M059J (cell line): ENCODE measurements at places on chromosomes 12 and 14.

GRCh38 chr14:99260587-99261551 is 11.1 kb downstream of the BCL11B start:
- no peak for DNase-seq

GRCh38 chr12:54277823-54278276 is 2.1 kb downstream of the CBX5 start:
- peak; percentile 67 for DNase-seq

- peak; percentile 24 for DNase-seq
Measured at GRCh38 chr14:37985826-37986470, 221.8 kb upstream of the SSTR1 start.

GRCh38 chr12:110266980-110267620 is 13.9 kb upstream of the ATP2A2 start:
- peak; percentile 89 for DNase-seq

- no peak for DNase-seq
Measured at GRCh38 chr14:96666088-96666487, 131.1 kb upstream of the VRK1 start.

DNA sequence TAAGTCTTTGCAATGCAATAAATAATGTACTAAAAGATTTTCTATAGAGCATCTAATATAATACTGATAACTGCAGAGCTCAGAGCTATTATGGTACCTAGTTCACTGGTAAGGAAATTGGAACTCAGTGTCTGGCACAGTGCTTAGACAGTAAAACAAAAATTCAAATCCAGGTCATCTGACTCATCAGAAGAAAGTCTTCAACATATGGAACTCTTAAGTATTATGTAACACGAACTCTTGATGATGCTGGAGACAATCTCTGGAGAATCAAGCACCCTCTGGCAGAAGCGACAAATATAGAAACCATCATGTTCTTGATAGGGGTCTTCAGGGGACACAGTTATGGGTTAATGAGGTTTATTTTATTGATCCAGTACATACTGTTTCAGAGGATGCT is 37.3 kb upstream of the TRHDE start:
- DNase-seq, result no peak

GRCh38 chr12:120136093-120136770 is 19.7 kb upstream of the RAB35 start:
- peak; percentile 30 for DNase-seq

DNA sequence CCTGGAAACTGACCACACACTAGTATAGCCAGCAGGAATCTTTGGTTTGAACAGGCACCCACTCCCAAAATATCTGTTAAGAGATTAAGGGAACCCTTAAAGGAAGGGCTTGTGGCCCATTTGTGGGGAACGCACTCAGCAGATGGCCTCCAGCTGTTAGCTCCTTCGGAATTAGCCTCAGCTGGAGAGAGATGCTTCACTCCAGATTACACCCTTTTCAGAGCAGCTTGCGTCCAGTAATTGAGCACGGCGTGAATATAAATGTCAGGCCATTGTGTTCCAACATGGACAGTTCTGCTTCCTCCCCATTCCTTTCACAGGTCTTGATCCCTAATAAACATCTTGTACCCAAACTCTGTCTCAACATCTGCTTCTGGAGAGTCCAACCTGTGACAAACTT is 397.8 kb downstream of the SEC23A start:
- DNase-seq, result no peak

GRCh38 chr12:31861360-31861759 is 97.9 kb upstream of the RESF1 start:
- no peak for DNase-seq

- DNase-seq, result no peak
Measured at GRCh38 chr14:93926873-93927799, at the start of gene FAM181A. Gene FAM181A (plus strand): TSS chr14:93927344. CDS start chr14:93928286, 942 bp downstream.

- peak; percentile 44 for DNase-seq
Measured at GRCh38 chr14:24418492-24418873, 11.0 kb downstream of the CBLN3 start.

DNA sequence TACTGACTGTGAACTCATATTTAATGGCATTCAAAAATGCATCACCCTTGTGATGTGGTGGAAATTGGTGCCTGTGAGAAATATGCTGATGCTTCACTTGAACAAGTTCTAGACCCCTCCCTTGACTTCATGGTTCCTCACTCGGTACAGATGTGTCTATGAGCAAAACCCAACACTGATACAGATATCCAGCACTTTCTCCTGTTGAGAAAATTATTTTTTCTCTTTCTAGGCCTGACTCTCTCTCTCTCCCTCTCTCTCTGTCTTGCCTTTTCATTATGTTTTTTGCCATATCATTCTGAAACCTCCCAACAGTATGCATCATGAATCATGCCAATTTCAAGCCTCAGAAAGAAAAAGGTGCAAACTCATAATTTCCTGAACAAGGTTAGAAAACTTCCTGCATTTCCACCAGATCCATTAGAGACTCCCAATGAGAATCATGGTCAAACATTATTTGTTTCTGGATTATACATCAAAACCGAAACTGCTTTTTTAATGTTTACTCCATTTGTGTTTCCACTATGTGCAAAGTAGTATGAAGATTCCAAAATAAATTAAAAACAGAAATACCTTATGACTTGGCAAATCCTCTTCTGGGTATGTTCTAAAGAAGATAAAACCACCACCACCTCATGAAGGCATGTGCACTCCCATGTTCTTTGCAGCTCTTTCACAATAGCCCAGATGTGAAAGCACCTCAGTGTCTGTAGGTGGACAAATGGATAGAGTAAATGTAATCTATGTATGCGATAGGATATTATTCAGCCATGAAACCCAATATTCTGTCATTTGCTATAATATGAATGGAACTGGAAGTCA is 543.6 kb downstream of the TMEM121 start:
- no peak for DNase-seq

- no peak for DNase-seq
Measured at GRCh38 chr12:92557422-92557724, 145.4 kb upstream of the PLEKHG7 start.

GRCh38 chr14:95200404-95200803 is 43.1 kb upstream of the DICER1 start:
- no peak for DNase-seq

DNA sequence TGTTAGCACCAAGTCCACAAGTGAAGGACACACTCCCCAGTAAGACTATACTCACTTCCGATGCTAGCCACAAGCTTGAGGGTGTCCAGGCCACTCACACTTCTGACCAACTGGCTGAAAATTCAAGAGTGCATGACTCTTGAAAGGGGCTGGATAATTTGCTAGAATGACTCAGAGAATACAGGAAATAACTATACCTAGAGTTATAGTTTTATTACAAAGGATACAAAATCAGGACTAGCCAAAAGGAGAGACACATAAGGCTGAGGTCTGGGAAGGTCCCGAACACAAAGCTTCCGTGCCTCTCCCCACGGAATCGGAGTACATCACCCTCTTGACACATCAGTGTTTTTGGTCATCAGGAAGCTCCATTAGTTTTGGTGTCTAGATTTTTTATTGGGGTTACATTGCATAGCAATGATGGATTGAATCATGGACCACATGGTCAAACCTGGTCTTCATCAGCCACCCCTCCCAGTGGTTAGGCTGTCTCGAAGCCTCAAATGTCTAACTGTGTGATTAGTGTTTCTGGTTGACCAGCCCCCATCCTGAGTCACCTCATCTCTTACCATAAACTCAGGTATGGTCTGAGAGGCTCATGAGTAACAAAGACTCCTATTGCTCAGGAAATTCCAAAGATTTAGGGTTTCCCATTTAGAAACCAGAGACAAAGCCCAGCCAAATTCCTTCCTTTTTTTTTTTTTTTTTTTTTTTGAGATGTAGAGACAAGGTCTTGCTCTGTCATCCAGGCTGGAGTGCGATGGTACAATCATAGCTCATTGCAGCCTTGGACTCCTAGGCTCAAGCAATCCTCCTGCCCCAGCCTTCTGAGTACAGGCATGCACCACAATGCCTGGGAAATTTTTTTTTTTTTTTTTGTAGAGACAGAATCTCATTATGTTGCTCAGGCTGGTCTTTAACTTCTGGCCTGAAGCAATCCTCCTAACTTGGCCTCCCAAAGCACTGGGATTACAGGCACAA is 472.0 kb upstream of the TBX3 start:
- DNase-seq, result peak; percentile 100

DNA sequence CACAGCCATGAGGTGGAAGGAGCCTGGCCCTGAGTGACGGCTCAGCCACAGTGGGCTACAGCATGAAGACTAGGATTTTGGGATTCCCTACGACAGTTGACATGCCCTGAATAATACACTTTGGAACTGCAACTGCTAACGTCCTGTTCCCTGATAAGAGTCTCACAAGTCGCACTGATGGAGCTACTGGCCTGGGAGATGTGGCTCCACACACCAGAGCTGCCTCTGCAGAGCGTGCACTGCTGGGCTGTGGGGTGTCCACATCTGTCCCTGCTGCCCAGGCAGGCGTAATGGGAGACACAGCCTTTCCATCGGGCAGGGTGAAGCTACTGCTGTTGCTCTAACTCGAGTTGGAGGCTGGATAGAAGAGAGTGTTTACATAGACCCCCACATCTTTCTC is 42.7 kb upstream of the RASSF3 start:
- DNase-seq, result no peak

DNA sequence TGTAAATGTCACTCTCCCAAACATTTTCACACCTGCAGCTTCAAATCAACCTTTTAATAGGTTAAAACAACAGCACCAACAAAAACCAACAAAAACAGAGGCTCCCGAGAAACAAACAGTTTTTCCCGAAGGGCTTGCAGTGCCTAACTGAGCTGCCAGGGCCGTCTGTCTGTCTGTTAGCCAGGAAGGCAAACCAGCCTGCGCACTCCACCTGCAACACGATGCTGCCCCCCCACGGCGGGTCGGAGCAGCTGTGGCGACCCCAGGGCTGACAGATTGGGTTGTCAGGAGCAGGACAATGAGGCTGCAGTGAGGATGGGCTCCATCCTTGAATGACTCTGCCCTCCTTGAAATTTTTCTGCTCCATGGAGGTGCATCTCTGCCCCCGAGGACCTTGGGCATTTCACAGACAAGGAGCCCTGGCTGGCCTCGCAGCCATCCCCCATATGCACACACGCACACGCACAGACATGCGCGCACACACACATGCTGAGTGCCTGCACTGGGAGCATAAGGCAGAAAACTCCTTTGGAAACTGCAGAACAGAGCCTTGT is 2.6 kb downstream of the RTL1 start:
- DNase-seq, result peak; percentile 26

DNA sequence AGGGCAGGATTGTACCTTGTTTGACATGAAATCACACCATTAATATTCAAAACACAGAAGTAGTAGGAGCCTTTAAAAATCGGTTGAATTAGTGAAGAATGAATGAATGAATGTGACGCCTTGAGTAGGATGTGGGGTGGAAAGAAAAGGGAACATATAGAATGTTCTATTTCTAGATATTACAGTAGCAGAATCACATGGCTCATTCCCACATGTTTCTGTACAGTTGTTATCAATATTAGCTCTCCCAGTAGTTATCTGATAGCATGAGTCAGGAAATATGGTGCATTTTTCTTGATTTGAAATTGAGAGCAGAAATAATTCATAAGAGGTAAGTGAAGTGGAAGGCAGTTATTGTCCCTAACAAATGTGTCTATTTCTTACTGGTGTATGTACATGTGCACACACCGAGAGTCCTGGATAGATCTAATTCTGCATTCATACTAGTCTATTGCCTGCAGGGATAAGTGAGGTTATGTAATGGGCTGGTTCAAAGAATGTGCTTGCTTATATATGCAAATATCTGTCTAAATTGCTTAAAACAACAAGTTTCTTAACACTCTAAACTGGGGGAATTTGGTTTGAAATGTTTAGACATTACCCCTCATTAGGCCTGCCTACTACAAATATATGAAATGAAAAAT is 245.4 kb downstream of the EFCAB11 start:
- no peak for DNase-seq

- no peak for DNase-seq
Measured at GRCh38 chr14:32984241-32984930, 45.7 kb downstream of the NPAS3 start.

DNA sequence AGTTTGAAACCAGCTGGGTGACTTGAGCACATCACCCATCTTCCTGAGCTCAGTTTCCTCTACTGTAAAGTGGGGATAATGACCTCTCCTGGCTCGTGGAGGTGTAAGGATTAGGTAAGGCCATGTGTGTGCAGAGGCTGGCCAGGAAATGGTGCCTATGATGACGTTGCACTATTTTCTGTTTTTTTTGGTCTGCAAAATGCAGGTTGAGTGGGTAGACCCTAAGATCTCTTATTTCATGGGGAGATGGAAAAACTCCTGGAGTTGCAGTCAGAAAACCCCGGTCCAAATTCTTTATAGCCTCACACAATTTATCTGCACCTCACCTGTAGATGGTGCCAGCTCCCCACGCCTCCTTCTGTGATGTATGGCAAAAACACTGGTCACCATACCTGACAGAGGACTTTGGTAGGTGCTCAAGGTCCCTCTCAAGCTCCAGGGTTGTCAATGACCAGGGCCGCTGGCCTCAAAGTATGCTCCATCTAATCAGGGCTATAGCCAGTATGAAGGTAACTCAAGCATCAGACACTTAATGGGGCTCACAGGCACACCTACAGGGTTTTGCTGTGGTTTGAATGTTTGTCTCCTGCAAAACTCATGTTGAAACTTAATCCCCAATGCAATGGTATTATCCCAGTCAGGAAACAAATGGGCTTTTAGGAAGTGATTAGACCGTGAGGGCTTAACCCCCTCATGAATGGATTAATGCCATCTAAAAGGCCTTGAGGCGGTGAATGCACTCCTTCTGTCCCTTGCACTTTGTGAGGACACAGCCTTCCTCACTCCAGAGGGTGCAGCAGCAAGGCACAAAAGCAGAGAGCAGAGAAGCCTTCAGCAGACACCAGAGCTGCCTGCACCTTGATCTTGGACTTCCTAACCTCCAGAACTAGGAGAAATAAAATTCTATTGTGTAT is 17.6 kb downstream of the C14orf132 start:
- no peak for DNase-seq

DNA sequence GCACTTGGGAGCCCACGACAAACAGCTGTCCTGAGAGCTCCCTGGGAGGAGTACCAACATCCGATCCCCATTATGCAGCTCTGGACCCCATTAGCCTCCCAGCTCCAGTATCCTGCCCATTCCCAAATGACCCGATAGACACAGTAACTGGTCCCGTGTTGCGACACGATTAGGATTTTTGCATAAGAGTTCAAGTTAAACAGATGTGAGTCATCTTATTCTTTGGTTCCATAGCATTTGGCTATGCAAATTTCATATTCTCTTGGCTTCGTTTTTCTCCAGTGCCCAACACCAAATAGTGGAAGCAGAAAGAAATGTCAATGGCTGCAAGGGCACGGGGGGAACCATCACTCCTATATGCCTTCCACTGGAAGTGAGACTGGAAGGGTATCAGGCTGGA is 43.0 kb upstream of the LRRC10 start:
- DNase-seq, result no peak

DNA sequence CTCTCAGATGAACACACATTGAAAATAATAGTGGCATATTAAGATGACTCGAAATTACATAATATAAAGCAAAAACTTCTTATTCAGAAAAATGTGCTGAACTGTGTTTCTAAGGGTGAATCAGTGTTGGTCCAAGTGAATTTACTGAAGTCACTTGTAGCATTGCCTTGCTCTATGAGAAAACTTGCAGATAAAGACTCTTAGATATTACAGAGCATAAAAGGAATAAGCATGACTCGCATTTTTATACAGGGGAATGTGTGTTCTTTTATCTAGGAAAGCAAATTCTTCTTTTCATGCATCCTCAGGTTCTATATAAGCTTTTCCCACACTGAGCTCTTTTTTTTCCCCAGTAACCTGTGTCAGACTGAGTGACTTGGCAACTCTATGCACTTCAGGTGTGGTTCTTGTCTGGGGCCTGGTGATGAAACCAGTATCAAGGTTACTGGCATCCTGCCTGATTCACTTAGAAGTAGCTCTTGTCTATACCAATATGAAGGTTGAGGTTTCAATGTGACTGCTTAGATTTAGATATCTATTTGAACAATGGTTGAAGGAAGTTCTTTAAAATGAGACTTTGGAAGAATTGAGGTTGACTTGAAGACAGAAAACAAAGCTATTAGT is 76.1 kb downstream of the OTOGL start:
- no peak for DNase-seq
